Kasumi-1 (cell line): ENCODE measurements at places on chromosomes 13 and 19.

DNA sequence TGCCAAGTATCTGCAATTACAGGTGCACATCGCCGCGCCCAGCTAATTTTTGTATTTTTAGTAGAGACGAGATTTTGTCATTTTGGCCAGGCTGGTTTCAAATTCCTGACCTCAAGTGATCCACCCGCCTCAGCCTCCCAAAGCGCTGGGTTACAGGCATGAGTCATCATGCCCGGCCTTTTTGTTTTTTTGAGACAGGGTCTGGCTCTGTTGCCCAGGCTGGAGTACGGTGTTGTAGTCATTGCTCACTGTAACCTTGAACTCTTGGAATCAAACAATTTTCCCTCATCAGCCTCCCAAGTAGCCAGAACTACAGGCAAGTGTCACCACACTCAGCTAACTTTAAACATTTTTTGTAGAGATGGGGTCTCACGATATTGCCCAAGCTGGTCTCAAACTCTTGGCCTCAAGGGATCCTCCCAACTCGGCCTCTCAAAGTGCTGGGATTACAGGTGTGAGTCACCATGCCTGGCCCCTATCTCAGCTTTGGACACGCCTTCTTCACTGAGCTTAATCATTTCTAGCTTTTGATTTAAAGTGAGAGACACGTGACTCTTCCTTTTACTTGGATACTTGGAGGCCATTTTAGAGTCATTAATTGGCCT is 4.0 kb upstream of the IRGC start:
- DNase-seq, result no peak

- DNase-seq, result peak; percentile 58
These were observed at the start of gene NEK5 for GRCh38 chr13:52128714-52129700. Gene NEK5, minus strand, starts transcription at chr13:52129073. Its CDS starts 1,591 bp downstream, at chr13:52127482.

- DNase-seq, result no peak
These were observed 2.9 kb downstream of the PROSER3 start for GRCh38 chr19:35760711-35761349.

- DNase-seq, result peak; percentile 51
These were observed 40.8 kb upstream of the TPP2 start for GRCh38 chr13:102555914-102556553.
